ENCODE measurements at places on chromosomes 13 and 19.

DNA sequence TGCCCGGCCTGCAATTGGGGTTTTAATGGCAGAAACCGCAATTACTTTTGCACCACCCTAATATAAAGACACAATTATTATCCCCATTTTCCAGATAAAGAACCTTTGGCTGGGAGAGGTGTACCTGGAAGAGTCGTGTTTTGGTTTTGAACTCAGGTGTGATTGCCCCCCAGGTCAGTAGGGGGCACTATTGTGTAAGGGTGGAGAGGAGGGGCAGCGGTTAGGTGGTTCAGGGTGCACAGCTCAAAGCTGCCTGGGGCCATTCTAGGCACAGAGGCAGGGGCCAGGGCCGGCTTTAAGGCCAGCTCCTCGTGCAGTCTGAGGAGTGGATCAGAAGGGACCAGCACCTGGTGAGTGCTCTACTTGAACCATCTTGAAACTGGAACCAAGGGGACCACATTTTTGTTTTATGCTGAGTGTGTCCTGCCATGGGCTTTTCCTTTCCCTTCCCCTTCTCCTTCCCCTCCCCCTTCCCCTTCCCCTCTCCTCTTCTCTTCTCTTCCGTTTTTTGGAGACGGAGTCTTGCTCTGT lies 5.8 kb upstream of the FCGRT start:
- DNase-seq, result peak; percentile 80

DNA sequence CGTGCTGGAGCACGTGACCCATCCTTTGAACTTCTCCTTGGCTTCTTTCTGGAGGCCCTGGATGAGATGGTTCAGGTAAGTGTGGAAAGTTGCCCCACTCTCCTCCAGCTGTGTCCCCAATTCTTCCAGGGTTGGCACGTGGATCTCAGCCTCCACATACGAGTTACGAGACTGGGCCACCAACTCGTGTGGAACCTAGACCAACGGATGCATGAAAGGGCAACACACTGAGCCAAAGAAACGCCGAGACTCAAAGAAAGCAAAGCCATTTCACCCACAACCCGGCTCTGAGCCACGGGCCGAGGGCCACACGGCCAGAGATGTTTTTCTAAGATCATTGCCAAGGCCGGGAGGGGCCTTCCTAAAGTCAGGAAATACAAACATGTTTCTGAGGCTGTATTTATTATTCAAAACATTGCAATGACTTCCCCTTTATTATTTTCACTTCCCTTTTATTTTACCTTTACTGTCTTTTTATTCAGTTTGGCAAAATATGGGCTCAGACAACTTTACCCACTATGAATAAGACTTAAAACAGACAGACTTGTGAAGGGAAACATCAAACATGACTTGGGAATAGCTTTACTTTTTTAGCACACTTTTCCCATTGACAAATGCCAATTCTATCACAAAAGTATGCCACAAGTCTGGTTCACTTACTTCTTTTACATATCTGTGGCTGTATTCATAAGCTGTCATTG lies 94.6 kb downstream of the KL start:
- DNase-seq, result no peak

DNA sequence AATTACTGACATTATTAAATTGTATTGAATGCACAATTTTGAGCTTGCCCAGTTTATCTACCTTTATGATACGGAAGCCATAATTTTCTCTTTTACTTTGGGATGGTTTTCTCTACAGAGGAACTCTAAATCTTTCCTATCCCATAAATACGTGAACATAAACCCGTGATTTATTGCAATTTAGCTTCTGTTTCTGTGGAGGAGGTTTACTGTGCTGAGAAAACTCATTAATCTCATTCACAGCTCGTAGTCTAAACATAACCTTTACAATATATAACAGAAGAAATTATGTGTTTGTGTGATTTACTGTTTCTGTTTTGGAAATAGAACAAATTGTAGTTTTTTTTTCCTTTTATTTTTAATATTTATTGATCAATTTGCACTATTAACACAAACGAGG lies 207.1 kb upstream of the PCDH9 start:
- DNase-seq, result no peak

DNA sequence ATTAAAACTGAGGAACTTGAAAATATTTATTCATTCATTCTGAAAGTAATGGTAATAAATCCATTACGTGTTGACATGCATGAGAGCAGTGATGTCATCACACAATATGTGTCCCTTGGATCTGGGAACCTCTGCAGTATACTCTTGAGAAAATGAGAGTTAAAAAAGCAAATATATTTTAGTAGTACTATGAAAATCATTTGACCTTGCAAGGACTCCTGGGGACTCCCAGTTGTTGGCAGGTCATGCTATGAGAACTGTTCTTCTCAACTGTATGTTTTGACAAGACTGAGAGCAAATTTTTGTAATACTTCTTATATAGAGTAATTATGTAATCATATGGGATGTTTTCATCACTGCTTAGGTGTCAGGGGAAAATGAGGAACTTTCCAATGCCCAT lies 249.4 kb downstream of the PCCA start:
- no peak for DNase-seq

DNA sequence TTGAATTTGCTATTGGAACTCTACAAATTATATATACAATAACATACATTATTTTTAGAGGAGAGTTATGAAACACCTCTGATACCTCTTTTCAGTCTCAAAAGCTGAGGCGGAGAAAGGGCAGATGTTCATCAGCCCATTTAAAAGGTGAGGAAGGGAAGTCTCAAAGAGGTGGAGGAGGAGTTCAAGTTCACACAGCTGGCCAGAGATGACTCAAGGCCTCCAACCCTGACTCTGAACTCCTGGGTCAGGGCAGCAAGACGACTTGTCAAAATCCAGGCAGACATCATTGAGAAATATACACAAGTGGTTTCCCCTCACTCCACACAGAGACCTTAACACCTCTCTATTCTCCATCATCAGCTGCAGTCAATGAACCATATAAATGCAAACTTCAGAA lies 2.1 kb downstream of the SIAH3 start:
- no peak for DNase-seq

- DNase-seq, result no peak
Measured at GRCh38 chr13:37753776-37754175, 115.8 kb downstream of the TRPC4 start.

DNA sequence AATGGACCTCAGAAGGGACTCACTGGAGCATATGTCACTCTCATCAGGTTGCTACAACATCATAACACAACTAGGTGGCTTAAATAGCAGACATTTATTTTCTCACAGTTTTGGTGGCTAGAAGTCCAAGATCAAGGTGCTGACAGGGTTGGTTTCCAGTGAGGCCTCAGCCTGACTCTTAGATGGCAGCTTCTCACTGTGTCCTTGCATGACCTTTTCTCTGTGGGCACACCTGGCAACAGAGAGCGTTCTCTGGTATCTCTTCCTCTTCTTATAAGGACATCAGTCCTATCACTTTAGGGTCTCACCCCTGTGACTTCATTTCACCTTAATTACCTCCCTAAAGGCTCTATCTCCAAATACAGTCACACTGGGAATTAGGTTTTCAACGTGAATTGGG lies 74.5 kb downstream of the CYSLTR2 start:
- no peak for DNase-seq

- DNase-seq, result no peak
Measured at GRCh38 chr19:19507354-19507753, 8.0 kb downstream of the TSSK6 start.

- DNase-seq, result no peak
Measured at GRCh38 chr13:105135852-105136615, 1399.4 kb downstream of the EFNB2 start.

DNA sequence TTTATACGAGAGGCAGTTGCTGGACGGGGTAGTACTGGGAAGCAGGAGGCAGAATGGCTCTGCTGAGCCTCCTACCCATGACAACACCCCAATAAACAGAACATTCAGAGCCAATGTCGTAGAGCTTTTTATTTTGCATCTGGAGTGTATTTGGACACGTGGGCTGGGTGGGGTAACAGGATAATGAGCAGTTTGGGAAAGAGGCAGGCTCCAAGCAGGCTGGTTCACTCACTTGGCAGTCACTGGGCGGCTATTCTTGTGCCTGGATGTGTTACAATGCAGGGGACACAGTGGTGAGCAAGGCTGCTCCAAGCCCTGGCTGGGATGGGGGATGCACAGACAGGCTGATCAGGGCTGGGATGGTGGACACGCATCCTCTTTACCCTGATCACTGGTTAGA lies 9.5 kb downstream of the ACTMAP start:
- no peak for DNase-seq

- no peak for DNase-seq
Measured at GRCh38 chr13:101408992-101409656, 7.2 kb downstream of the NALCN start.

- no peak for DNase-seq
Measured at GRCh38 chr13:25024175-25024574, 71.8 kb upstream of the PABPC3 start.

DNA sequence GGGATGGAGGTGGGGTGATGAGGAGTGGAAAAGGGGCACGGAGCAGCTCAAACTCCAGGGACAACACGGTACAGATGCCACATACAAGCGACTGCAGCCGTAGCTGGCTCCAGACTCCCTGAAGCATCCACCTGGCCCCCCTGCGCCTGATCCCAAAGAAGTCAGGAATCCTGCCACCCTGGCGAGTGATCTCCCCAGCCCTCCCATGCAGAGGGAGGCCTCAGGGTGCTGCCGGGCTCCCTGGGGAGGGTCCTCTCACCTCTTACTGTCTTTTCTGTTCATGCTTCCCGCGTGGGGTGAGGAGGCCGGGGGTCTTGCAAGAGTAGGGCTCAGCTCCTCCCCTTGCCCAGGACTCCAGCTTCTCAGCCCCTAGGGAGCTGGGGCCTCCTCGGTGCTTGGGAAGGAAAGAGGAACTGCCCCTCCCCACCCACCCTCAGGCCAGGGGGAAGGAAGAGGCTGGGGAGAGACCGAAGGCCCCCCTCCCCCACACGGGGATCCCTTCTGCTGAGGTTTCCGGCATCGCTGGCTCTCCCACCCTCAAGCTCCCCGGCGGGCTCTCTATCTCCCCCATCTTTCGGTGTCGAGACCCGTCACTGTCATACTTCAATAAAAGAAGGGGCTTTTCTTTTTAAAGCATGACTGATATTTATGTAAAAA lies at the start of gene RASGRP4:
Gene RASGRP4, minus strand, starts transcription at position 410 of the 657 bp plus-strand sequence. Its CDS starts 128 bp downstream, at position 282.
- DNase-seq, result peak; percentile 65

- no peak for DNase-seq
Measured at GRCh38 chr13:29180055-29180454, 359.9 kb downstream of the MTUS2 start.

- no peak for DNase-seq
Measured at GRCh38 chr13:28743499-28744083, 24.8 kb upstream of the SLC46A3 start.

- no peak for DNase-seq
Measured at GRCh38 chr13:88802886-88803285, 1131.7 kb downstream of the SLITRK5 start.

GRCh38 chr19:29842471-29843179 lies 30.8 kb downstream of the CCNE1 start:
- no peak for DNase-seq

DNA sequence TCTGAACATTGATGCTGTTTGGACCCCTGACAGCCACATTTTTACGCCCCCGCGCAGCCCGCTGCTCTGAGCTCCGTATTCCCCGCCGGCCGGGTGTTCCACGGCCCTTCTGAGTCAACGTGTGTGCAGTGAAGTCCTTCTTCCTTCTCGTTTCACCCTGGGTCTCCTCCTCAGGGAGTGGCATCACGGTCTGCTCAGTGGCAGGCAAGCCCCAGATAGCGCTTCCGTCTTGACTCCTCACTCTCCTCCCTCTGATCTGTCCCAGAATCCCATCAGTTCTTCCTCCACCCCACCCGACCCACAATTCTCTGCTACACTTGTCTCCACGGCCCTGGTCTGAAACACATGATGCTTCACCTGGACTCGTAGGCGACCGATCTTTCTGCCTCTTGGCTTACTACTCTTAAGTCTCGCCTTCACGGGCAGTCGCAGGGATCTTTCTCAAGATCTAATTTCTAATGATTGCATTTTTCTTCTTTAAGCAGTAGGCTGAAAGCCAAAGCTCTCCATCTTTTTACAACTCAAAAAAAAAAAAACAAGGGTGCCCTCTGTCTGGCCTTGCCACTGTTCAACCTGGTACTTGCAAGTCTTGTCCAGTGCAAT lies 33.9 kb downstream of the CCNE1 start:
- DNase-seq, result peak; percentile 51

DNA sequence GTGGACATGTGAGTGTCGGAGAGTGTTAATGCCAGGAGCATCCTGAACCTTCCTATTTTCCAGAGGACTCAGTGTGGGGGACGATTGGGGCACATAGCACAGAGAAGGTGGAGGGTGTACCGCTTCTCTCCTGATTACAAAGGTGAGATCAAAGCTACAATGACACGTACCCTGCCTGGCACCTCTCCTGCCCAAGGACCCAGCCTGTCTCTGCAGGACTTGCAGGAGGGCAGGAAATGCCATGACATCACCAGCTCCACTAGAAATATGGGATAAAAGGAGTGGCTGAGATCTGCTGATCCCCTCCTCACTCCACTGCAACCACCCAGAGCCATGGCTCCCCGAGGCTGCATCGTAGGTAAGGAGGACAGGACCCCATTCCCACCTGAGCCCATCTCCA lies at the start of gene IGFL1:
Gene IGFL1, plus strand, starts transcription at position 301 of the 400 bp plus-strand sequence. Its CDS starts 33 bp downstream, at position 334.
- no peak for DNase-seq

DNA sequence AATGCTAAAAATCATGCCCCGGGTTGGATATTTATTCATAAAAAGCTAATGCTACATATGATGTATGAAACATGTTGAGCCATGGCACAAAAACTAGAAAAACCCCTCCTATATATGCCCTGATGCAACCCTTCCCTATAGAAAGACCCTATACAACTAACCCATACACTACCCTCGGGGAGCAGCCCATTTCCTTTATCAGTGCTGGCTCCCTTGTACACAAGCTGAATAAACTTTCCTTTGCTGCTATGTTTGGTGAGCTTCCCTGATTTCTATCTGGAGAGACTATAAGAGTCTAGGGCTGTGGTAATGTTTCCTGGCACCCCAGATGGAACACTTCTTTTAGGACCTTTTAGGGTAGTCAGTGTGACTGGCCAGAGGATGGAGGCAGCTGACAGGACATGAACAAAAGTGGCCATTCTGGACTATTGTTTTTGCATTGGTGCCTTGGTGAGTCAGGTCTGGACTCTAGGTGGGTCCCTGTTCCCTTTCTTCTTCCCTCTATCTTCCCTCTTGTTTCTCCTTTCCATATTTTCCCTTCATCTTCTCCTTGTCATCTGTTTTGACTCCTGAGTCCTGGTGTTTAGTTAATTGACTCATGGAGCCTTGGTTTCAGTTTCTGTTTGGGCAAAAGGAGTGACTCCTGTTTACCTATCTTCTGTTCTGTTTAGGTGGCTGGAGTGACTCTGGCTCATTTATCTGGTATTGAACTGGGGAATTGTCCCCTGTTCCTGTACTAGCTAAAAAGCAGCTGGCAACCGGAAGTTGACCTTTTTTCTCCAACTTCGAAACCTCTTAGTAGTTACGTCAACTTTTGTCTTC lies 1321.8 kb upstream of the PCDH9 start:
- no peak for DNase-seq

GRCh38 chr19:47491358-47492136 lies 7.5 kb upstream of the KPTN start:
- DNase-seq, result no peak

- DNase-seq, result no peak
Measured at GRCh38 chr13:73286942-73287620, 228.3 kb downstream of the KLF5 start.

DNA sequence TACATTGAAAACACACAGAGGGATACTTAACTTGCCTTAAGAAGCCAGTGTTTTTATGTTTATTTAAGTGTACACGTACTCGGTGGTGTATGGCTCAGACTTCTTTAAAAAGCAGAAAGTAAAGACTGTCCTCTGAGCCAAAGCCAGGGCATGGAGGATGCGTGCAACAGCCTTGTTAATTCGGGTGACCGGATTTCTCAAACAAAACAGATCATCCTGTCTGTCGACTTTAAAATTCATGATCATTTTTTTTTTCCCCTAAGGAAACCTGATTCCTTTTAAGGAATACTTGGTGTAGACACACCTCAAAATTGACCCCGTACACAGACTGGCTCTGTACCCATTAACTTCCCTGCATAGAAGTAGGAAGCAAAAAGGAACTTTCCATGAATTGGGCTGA lies 124.7 kb upstream of the RNF113B start:
- no peak for DNase-seq
